ENCODE measurements at places on chromosomes 7 and 10.

DNA sequence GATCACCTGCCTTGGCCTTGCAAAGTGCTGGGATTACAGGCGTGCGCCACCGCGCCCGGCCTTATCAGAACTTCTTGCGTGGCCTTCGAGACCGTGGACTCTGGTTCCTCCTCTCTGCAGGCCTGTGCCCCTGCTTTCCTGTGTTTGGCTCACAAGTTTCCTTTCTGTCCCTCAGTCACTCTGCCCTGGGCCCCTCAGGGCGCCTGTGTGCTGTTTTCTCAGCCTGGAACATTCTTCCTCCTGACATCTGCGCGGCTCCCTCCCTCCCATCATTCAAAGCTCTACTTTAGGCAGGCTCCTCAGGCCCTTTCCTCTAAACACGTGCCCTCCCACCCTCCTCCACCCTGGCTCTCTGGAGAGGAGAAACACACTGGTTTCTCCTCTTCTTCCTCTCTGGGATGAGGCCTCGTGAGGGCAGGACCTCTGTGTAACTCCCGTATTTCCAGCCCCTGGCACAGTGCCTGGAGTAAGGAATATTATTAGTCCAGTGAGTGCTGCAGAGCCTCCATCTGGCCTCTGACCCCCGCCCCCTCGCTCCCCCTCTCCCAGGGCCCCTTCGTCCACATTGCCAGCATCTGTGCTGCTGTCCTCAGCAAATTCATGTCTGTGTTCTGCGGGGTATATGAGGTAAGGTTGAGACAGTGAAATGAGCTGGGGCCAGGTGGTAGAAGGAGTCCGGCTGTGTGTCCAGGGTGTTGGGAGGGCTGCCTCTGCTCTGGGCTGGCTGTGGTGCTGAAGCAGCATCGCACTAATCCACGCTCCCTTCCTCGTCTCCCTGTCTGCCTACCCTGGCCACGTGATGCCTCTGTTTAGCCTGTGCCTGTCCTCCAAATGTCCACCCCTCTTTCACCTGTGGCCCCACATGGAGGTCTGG is 7.1 kb downstream of the CLCN1 start:
- no peak for DNase-seq

- DNase-seq: no peak
Measured at GRCh38 chr10:59876695-59877094, 29.7 kb downstream of the CCDC6 start.

DNA sequence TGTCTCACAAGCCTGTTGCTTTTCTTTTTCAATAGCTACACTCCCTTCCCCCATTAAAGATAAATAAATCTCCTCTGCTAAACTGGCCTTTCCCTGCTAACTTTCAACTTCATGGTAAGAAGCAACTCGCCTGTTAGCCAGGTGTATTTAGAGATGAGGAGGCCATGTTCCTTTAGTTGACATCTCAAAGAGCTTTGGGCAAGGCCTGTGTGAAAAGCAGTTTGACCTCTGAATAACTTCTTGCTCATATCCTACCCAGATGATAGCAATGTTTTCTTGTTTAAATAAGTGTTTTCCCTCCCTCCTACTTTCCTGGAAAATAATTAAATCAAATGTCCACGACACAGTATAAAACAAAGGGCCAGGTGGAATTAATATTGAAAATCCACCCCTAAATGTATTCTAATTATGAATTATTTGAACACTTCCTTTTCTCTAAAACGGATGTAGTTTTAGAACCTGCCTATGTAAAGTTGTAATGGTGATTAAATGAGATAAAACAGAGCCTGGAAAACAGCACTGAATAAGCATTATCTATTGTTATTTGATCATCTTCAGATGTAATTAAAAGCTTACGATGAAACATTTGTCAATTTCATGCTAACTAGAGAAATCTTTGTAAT is 78.5 kb downstream of the HGF start:
- no peak for DNase-seq

DNA sequence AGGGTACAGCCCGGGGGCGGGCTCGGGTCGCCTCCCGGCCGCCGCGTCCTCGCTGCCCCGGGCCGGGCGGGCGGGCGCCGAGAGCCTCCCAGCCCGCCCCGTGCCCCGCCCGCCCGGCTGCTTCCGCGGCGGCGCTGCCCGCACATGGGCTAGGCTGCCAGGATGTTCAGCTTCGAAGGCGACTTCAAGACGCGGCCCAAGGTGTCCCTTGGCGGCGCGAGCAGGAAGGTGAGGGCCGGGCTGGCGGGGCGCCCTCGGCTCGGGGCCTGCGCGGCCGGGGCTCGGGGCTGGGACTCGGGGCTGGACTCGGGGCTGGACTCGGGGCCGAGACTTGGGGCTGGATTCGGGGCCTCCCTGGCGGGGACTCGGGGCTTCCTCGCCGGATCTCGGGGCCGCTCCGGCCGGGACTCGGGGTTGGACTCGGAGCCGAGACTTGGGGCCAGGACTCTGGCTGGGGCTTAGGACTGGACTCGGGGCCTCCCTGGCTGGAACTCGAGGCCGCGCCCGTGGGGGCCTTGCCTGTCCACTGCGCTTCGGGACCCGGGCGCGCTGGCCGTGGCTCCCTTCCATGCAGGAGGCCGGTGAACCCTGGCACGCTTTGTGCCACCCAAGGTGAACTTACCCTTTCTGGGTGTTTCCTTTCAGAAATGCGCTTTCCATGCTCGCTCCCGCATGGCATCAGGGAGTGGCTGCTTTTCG is 534 bp downstream of the UBE3C start:
- peak; percentile 63 for DNase-seq

- no peak for DNase-seq
Measured at GRCh38 chr10:17712717-17713471, 39.1 kb upstream of the TMEM236 start.

GRCh38 chr10:17144032-17144431 is 14.4 kb upstream of the CUBN start:
- DNase-seq: no peak

DNA sequence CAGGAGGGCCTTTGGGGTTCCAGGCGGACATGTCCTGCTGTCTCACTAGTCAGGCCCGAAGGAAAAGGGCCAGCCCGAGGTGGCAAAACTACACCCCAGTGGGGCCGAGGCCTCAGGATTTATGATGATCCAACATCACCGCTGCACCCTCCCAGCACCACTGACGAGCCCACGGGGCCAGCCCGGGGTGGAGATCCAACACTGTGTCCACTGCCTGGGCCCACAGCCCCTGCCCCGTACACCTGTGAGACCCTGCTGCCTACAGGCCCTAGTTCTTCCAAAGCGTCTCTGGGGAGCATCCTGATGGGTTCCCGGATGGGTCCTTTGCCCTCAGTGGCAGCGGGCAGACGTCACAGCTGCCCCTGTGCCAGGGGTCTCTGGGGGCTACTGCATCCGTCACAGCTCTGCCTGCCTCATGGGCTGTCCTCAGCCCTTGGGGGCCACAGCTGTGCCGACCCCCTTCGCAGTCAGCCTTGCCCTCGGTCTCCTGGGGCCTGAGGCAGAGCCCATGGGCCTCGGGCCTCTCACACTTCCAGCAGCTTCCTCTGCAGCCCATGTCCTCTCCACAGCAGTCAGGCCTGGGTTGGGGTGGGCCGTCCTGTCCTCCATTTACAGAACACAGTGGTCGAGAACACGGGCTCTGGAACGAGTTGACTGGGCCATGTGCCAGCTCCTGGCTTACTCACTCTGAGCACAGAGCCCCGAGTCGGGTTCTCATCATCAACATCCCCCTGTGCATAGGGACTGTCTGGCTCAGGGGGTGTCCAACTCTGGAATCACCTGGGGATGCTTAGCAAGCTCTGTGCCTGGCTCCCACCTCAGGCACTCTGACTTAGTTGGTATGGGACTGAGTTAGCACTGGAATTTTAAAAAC is 64.9 kb downstream of the FOXL3 start:
- no peak for DNase-seq

- DNase-seq: no peak
Measured at GRCh38 chr7:102446387-102447156, 13.2 kb downstream of the ORAI2 start.

Data from CD4-positive, alpha-beta T cell treated with Interferon alpha-2 for 1 hour (primary cell).